ENCODE measurements at places on chromosomes 7 and 10.
A peak's percentile ranks its signal among the peaks of the same experiment; 100 is the strongest.

DNA sequence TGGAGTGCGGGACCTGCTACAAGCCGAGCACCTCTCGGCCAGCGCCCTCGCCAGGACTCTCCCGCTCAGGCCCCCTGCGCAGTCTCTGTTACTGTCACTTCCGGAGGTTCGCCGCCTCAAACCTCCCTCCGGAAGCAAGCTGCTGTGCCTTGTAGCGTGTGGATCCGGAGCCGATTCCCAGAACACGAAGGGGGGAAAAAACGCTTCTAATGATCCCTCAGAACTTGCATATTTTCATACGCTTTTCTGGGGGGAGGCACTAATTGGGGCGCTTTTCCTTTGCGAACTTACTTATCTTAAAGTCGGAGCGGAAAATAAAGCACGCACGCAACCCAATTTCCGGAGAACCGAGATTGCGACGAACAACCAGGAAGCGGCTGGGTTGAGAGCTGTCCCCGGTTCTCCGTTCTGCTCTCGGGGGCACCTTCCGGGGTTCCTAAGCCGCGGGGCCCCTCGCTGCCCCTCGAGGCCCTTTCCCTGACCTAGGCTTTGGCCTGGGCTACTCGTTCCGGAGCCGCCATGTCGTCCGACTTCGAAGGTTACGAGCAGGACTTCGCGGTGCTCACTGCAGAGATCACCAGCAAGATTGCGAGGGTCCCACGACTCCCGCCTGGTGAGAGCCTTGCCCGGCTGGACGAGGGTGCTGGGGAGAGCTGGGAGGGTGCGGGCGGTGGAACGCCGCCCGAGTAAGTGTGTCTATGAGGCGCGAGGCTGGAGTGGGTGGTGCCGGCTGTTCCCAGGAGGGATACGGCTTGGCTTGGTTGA, at the start of the genes VTI1A and ZDHHC6:
Gene VTI1A (plus strand): TSS at position 361 of the 765 bp plus-strand sequence. CDS start 159 bp downstream, at position 520.
Gene ZDHHC6 (minus strand): TSS at position 60 of the 765 bp plus-strand sequence. CDS start 1,478 bp downstream, outside the sequence.
- peak; percentile 91 for DNase-seq

GRCh38 chr7:158525648-158526484, 61.8 kb downstream of the PTPRN2 start:
- no peak for DNase-seq

DNA sequence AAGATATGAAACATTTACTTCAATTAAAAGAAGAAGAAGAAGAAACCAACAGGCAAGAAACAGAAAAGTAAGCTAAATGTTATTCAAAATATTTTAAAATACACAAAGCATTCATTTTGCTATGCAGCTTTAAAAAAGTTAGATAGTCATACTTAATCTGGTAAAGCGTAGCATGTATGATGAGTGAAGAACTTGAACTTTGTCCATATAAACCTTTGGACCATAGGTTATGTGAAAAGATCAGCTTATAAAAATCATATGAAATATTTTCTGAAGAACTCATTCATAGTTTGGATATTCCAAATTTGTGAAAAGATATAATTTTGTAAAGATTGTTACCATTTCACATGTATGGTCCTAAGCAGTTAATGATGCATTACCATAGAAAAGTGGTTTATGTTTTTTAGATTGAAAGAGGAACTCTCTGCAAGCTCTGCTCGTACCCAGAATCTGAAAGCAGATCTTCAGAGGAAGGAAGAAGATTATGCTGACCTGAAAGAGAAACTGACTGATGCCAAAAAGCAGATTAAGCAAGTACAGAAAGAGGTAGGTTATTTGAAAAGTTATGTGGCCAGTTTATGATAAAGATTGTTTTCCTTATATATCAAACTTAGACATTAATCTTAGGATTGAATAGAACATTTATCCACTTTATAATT, 37.3 kb downstream of the KIF20B start:
- DNase-seq = no peak

DNA sequence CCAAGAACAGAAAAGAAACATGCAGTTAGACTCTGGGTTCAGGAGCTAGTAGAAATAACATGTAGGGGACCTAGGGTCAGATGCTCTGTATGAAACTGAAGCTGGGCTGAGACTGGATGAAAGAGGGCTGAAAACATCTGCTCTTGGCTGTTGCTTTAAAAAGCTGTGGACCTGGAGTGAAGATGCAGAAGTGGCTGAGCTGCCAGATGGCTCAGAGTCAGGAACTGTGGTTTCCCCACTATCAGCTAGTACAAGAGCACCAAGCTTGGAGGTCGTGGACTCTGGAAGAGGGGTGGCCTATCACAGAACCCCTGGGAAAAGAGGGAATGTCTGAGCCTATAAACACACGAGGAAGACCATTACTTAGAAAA, 5.9 kb downstream of the ADK start:
- DNase-seq = no peak

All from ascending aorta (tissue), 2 donors.